Astrocyte (in vitro differentiated cells and primary cell): ENCODE measurements at places on chromosomes 4 and X. TPM values are rescaled to one million over a fixed set of nuclear protein-coding genes. Genes with fewer than 3 reads are reported as not detected.

Gene ATP8A1
- 2.9 TPM in 2 replicates for total RNA-seq

Gene DGKK
- total RNA-seq: 0.05 TPM in 1 of 2 replicates, not detected in the other

Gene MBNL3
- total RNA-seq: 3.5 and 4.1 TPM in 2 replicates

Gene FGFRL1
- 64.2 and 64.9 TPM in 2 replicates for total RNA-seq

Gene NAT8L
- 1.2 and 1.6 TPM in 2 replicates for total RNA-seq

Gene TXK
- 0.50 TPM in 1 of 2 replicates, not detected in the other for total RNA-seq

DNA sequence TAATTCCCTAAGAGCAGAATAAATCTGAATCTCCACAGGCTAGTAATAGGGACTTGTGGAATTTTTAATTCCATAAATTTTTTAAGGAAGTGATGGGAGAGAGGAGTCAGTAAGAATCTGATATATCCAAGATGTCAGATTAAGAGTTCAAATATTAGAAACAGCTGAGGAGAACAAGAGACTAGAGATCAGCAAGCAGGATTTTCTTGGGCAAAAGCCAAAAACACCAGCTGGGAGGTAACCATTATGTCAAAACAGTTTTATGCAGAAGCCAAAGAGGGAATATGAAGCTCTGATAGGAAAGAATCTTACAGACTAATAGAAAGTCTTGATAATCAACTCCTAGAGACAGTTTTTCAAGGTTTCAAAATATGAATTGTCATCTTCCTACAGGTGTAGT is 72.2 kb upstream of the RBPJ start:
- peak; percentile 51 for DNase-seq

DNA sequence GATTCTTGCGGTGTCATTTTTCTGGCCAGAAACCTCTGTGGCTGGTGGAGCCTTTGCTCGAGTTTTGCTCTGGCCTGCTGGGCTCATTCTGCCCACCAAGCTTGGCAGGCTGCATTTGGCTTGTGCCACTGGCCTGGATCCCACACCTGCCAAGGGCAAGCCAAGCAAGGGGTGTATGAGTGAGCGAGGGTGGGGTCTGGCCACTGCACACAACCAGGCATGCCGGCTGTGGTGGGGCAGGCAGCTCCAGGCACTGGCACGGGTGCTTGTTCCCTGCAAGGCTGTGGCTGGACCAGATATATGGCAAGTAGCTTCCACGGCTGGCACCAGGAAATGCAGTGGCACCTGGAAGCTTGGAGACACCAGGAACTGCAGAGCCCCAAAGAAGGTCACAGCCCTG is 68.6 kb upstream of the PPP3CA start:
- no peak for DNase-seq

DNA sequence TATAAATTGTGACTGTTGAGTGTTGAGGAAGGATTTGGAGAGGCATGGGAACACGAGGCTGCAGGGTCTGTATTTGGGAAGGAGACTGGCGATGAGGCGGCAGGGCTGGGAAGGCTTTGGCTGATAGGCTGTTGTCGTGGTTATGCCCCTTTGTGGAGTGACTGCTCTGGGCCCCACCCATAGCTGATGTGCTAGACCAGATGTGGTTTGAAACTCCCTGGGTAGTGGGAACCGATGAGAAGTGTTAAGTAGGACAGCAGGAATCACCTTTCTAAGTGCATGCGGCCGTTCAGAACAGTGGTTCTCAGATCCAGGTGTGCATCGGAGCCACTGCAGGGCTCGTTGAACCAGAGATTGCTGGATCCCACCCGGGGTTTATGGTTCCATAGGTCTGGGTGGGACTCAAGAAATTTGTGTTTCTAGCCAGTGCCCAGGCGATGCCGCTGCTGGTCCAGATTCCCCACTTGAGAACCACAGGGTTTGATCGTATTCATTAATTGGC is 42.3 kb downstream of the TBC1D14 start:
- DNase-seq: no peak

DNA sequence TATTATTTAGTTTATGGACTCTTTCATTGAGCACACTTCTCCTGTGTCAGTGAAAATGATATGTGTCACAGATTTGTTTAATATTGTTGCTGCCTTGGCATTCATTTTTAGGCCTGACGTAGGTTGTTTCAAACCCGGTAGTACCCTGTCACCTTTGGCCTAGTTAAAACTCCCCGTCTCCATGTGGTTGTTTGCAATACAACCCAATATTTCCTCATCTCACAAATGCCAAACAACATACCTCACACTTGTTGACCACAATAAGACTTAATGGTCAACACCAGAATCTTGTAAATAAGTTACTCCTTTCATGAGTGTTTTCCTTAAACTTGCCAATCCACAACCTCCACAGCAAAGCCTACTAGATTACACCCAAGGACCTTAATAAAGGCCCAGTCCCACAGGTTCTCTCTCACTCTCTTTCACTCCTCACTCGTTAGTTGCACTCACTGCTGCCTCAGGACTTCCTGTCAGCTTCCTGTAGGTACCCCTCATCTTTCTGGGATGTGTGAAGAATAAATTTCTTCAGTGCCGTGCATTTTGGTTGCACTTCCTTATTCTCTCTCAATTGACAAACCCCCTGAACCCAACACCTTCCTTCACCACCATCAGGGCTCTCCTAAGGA is 31.3 kb downstream of the IL13RA2 start:
- no peak for DNase-seq

- no peak for DNase-seq
Observed at GRCh38 chrX:40004921-40005291, 92.9 kb downstream of the BCOR start.

DNA sequence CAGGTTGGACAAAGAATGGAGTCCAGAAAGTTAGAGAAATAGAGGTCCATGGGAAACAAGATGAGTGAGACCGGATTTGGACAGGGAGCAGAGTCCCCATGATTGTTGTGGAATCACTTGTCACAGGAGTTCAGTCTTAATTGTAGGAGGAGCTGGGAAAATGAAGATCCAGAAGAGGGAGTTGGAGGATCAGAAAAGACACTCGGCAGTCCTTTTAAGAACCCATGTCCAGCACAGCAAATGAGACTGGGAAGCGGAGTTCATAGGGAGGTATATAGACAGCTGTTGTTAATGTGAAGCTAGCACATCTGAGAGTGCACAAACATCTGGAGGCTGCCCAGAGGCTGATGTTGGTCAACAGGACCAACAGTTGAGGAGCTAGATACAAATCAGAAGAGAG is 111.4 kb upstream of the RXFP1 start:
- DNase-seq: no peak

GRCh38 chrX:10512258-10512657 is 108.1 kb downstream of the MID1 start:
- DNase-seq: peak; percentile 80

DNA sequence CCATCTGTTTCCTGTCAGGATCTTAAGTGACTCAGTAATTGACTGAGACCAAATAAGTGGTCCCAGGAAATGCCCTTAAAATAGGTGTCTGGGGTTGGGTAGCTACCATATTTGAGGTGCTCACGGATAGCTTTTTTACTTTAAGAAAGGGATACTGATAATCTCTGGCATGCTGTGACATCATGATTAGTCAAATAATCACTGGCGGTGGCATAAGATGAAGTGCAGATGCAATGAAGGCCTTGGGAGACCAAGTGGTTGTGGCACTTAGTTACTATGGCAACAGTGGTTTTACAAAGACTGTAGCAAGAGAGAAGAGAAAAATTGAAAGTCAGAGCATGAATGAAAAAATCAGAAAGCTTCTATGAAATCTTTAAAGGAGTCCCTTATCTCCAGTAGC is 114.5 kb upstream of the SLIT2 start:
- peak; percentile 30 for DNase-seq

DNA sequence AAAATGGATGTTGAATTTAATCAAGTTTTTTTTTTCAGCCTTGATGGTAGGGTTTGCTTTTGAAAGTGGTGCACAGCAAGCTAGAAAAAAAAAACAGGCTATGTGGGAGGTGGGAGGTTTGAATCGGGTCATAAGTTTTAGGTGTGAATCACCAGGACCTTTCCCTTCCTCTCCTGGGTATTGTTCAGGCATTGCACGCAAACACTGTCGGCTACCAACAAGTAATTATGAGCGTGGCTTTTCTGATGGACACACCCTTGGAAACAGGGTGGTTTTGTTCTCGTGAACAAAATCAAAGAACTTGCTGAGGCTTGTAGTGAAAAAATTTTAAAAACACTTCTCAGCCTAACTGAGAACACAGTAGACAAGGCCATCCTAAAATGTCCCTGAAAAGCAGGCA is 18.1 kb downstream of the PIR start:
- DNase-seq: peak; percentile 47

DNA sequence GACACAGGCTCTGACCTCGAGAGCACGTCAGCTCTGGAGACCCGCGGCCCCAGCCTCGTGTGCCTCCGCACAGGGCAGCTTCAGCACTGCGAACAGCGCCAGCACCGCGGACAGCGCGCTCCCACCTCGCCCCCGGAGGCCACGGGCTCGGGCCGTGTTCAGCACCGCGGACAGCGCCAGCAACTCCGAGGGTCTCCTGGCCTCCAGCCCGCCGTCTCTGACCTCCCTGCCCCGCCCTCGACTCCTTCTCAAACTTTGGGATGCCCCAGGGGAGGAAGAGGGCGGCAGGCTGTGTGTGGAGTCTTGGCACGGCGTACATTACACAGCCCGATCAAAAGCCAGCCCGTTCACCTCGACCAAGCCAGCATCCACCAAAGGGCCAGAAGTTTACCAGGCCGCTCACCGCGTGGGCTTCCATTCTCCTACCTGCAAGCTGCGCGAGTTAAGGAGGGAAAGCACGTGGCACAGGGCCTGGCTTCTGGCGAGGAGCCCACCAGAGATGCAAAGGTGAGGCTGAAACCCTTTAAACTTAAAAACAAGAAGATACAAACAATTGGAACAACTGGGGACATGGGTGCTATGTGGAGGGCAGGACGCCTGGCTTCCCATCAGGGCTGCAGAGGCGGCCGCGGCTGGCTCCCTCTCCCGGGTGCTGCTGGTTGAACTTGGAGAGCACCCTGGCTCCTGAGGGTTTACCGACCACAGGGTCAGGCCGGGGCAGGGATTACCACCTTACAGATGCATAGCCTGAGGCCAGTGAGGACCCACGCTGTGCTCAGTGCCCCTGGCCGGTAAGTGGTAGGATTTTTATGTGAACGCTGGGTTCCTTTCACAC is 4.5 kb upstream of the NKX1-1 start:
- DNase-seq: peak; percentile 10

DNA sequence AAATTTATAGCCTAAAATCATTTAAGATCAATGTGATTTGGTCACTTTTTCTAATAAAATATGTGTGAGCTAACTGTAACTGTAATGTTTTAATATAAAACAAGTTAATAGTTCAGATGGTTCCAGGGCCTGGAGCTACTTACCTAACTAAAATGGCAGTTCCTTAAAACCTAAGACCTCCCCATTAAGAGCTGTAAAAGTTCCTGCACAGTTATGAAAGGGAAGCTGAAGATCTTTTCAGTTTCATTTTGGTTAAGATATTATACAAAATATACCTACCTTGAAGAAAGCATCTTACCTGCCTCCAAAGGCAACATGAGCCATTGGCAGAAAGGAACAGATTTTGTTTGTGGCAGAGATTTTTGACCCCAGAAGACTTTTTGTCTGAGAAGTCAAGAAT is 30.1 kb downstream of the HPF1 start:
- no peak for DNase-seq

GRCh38 chr4:155602351-155603140 is 64.1 kb upstream of the GUCY1A1 start:
- no peak for DNase-seq

DNA sequence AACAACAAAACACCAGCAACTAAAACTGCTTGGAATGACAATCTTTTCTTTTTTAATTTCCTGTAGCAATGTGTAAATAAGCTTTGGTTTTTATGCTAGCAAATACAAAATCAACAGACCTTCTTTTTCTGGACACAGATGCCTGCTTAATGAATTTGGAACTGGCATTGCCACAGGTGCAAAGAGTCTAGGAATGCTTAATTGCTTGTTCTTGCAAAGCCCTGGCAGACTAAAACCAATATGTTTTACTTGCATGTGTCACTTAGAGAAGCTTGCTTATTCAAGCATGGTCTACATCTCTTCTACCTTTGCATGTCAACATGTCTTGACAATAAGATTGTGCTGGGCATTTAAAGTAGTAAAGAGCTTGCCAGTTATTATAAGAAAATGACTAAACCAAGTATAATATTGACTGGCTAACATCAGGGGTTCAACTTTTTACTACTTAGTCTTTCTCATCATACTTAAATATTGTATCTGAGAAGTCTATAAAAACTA is 656.7 kb upstream of the NDST4 start:
- no peak for DNase-seq

DNA sequence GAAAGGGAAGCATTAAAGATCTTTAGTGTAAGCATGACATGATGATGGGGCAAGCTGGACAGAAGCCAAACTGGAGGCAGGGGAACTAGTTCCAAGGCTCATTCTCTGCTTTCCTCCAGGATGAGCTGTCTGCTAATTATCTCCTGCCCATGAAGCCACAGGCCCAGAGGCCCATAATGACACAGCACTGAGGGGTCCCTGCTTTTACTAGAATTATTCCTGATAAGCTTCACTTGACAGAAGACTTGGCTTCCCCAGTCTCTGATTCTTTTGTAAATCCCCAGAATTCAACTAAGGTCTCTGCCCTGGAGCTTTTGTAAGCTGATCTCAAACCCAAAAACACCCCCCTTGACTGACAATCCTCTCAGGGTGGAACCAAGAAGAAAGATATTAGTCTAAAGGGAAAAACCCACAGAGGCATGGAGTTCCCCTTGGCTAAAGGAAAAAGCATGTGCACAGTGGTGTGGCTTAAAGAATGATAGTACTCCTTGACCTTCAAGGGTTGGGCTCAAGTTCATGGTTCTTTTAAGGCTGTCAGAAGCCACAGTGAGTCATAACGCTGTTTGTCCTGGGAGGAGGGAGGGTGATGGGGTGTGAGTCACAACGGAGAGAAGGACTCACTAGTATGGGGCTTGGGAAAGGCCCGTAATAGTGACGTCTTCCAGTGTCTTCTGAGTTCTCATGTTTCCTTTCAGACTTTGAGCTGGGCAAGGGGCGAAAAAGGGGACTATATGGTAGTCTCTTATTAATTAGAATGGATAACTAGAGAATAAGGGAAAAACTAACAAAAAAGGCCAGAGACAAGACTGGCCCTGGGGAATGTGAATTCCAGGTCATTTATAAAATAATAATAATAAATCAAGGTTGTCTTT is 146.0 kb upstream of the CPEB2 start:
- DNase-seq: peak; percentile 100

- DNase-seq: peak; percentile 81
Observed at GRCh38 chr4:142743121-142743825, 102.8 kb downstream of the INPP4B start.

DNA sequence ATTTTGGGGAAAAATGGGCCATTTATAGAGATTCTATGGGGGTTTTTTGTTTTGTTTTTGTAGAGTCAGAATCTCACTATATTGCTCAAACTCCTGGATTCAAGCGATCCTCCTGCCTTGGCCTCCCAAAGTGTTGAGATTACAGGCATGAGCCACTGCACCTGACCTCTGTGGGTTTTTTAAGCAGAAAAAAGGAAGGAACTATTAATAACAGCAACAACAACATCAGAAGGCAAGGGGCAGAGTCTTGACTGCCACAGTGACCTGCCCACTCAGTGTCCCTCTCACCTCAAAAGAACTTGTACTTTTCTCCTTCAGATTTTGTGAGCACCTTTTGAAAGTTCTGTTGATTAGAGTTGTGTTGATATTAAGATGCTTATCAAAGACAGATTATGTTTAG is 48.1 kb downstream of the FNIP2 start:
- DNase-seq: no peak
